ENCODE measurements at places on chromosomes 3 and 15.
A peak's percentile ranks its signal among the peaks of the same experiment; 100 is the strongest.

GRCh38 chr3:99111235-99111634 is 209.7 kb upstream of the DCBLD2 start:
- no peak for DNase-seq

DNA sequence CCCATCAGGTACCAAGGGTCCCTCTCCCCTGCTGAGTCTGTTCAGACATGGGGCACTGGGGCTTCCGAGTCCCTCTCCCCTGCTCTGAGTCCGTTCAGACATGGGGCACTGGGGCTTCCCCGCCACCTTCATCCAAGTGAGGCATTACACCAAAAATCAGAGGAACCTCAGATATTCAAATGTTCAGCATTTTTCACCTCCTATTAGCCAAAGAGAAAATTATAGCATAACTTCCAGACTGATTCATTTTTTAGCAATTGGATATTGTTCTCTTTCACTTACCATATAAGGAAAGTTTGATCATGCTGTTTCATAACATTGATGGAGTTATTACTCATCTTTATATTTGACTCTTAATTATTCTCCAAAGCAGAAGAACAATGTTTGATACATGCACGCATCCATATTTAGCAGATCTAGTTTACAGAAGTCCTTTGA is 213.9 kb downstream of the MTHFS start:
- no peak for DNase-seq

GRCh38 chr3:169980055-169980454 is 13.4 kb downstream of the SEC62 start:
- no peak for DNase-seq

DNA sequence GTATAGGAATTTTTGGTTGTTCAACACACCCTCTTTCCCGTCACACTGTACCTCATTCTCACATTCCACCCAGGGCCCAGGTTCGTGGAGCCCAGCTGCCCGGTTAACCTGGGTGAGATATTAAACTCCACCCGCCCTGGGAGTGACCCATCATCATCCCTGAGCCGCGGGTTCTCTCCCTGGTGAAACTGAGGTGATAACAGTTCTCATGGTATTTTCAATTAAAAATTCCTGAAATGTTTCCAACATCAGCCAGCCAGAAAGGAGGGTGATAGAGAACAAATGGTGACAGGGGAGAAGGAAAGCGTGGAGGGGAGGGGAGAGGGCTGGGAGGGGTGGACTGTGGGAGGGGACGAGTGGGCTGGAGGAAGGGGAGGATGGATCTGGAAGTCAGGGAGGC is 148.8 kb downstream of the ALDH1A2 start:
- no peak for DNase-seq

DNA sequence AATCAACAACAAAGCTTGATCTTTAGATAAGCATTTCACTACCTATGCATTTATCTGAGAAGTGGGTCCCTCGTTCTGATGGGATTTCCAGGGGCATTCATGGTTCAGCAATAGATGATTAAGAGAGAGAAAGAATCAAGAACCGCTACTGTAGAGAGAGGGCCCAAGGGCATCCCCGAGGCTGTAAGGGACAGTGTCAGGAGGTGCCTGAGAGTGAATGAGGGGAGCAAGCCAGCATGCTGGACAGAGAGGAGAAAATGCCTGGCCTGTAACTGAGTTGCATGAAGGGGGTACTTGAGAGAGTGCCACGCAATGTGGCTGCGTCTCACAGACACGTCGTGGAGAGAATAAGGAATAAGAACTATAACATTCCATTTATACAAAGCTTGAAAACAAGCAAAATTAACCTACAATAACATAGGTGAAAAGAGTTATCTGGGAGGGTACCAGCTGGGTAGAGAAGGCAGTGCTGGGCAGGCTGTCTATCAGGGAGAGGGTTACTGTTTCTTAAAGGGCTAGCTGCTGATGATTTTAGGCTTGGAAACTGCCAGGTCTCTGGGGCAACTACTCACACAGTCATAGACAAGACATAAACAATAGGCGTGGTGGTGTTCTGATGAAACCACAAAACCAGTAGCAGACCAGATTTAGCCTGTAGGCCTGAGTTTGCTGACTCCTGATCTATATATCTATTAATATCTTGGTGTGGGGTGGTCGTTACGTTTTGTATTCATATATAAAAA is 374.6 kb upstream of the CFAP20DC start:
- no peak for DNase-seq

GRCh38 chr3:150384296-150385212 is 23.5 kb upstream of the TSC22D2 start:
- no peak for DNase-seq

GRCh38 chr15:101043911-101044624 is 124.9 kb downstream of the LRRK1 start:
- no peak for DNase-seq

GRCh38 chr3:153619268-153619667 is 457.2 kb downstream of the RAP2B start:
- DNase-seq, result no peak

DNA sequence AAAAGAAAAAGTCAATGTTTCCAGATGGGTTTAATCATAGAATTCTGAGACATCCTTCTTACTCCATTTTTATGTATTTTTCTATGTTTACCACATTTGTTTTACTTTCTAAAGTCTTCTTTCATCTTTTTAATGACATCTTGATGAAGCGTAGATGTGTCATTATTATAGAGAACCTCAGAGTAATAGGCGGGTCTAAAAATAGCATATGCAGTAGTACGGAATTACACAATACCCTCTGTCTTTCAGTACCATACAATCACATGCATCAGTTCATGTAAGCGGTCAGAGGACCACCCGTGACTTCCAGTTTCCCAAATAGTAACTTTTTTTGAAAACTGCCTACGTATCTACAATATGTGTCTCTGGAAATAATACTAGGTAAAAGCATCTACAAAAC is 224.0 kb downstream of the PLOD2 start:
- no peak for DNase-seq

DNA sequence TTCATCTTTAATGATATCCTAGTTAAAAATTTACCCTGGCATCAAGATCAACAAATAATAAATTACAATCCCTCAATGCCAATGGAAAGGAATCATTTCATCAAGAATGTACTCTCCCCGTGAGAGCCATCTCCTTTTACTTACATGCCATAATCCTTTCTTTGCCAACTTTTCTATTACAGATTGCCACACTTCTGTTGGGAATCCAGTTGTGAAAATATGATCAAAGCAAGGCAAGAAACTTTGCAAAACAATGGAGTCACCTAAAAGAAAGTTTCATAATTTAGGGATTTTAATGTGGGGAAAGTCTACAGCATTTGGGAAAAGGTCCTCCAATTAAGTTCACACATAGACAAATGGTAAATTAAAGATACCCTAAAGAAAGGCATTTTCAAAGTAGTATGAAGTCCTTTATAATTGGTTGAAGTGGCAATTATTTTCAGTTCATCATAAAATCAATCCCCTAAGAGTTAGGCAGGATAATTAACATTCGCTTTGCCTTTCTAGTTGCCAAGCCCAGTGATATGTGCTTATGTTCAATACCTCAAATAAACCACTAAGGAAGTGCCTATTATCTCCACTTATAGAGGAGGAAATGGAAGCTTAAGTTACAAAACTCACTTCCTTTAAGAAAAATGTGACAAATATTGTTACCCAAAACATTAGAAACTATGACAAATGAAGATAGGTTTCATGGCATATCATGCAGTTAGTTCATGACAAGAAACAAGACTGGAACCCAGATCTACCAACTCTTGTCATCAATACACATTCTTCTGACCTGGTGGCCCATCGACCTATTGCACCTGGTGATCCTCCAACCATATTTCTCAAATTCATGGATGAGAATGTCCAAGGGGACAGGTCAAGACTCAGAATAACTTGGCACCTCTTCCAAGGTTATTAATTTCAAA is 49.1 kb downstream of the TRANK1 start:
- DNase-seq, result no peak

DNA sequence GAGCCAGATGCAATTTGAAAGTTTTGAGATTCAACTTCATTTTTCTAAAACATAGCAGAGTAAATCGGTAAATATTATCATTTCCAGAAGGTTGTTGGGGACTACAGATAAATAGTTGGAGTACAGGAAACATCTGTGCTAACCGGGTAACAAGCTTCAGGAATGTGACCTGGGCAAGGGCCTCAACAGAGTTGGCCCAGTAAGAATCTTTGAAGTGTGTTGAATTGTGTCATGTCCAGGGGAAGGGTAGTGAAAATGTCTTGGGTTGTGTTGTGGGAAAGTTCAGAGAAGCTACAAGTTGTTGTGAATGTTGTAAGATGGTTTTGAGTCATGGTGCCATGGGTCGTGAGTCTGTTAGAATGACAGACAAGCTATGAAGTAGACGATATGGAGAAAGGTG is 35.7 kb downstream of the SQOR start:
- no peak for DNase-seq

GRCh38 chr15:97014001-97014400 is 683.5 kb downstream of the NR2F2 start:
- no peak for DNase-seq

- peak; percentile 91 for DNase-seq
Measured at GRCh38 chr3:10173926-10174435, 9.3 kb downstream of the IRAK2 start.

- DNase-seq, result peak; percentile 42
Measured at GRCh38 chr3:133413161-133414020, 13.5 kb downstream of the BFSP2 start.

DNA sequence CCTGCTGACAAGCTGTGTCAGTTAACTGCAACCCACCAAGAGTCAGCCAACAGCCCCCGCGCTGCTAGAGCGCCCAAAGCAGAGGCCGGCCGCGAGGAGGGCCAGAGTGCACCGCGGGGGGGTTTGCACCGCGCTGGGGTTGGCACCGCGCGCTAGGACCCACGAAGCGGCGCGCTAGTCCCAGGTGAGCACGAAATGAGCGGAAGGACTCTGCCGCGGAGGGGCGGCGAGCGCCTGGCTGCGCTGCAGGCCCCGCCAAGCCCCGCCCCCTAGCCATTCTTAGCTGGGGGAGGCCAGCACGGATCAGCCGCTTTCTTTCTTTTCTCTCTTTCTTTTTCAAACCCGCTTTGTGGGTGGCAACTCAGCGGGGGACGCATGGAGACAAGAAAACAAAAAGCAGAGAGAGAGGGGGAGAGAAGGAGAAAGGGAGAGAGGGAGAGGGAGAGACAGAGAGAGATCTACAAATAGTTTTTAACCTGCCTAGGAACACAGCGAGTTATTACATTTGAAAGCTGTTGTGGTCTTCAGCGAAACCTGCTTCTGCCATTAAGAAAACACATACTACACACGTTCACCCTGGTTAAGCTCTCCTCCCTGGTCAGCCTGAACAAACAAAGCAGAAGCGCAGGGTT is 6.9 kb upstream of the FOXB1 start:
- DNase-seq, result no peak

DNA sequence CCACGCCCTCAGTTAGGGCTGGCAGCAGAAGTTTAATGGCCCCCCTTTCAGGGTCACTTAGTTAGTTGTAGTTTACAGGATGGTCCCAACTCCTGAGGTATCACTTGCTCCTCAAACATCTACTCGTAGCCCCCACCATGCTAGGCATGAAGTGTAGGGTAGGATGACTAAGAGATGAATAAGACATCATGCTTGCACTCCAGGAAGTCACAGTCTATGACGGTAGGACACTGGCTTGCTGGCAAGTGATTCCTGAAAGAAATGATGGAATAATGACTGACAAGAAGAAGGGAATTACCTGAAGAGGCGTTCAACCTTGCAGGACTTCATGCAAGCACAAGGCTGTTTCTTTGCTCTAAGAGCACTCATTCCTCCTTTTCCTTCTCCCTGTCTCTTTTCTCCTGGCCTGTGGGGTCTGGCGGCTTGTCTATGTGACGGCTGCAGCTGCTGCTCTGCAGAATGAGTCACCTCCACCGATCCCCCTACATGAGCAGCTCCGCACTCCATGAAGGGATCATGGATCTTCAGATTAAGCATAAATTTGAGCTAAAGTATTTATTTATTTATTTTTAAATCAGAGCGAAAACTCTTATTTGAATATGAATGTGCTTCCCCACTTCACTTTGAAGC is 82.9 kb upstream of the BOC start:
- DNase-seq, result no peak

DNA sequence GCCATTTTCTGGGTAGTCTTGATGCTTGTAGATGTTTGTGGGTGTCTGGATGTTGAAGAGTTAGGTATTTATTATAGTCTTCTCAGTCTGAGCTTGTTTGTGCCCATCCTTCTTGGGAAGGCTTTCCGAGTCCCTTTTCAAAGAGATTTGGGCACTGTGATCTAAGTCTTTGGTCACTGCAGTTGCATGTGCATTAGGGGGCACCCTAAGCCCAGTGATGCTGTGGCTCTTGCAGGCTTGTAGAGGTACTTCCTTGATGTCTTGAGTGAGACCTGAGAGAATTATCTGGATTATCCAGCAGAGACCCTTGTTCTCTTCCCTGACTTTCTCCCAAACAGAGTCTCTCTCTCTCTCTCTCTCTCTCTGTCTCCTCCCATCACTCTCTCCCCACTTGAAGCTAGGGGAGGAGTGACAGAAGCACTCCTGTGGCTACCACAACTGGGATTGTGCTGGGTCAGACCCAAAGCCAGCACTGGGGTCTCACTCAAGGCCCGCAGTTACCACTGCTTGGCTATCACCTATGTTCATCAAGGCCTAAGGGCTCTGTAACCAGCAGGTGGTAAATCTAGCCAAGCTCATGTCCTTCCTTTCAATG is 68.5 kb downstream of the TMCO5A start:
- peak; percentile 61 for DNase-seq

- DNase-seq, result no peak
Measured at GRCh38 chr3:171888466-171888865, 45.3 kb downstream of the TMEM212 start.

DNA sequence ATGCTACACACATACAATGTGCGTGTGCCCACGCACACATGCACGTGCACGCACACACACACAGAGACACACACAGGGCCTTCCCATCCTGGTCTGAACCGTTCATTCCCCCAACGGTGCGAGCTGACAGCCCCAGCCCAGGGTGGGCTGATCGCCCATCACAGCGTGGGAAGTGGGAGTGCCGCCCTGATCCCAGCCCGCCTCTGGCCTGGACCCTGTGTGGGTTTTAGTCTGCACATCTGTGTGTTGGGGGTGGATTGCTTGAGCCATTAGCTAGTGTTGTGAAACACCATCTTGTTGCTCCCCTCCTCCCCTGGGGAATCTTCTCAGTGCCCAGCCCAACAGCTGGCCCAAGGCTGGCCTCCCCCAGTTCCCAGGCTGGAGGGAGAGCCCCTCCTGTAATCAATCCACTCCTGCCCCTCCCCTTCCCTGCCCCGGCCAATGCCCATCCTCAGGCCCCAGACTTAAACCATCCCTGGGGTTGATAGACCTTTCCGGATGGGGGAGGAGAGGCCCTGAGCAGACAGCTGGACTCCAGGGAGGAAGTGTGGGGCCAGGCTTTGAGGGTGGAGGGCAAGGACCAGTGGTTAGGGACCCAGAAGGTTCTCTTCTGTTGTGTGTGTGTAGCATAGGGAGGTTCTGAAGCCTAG is 8.3 kb downstream of the SEMA3G start:
- peak; percentile 34 for DNase-seq

GRCh38 chr3:37174532-37175126 is at the start of gene LRRFIP2:
TSS of gene LRRFIP2 (minus strand) at chr3:37174582. CDS start at chr3:37148983, 25,599 bp downstream.
- peak; percentile 72 for DNase-seq

DNA sequence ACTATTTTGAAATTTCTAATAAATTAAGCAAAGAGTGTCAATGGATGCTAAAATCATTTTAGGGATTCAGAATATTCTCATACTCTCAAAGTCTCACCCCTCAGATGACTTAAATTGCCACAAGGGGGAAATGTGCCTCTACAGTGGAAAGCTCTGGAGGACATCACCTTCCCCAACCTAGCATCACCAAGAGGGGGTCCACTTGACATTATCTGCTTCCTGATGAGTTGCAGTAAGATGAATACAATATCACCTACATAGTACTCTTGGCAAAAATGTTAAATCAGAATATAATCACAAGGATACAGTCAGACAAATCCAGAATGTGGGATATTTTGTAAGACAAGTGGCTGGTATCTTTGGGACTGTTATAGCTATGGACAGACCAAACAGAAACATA is 290.1 kb downstream of the MFSD1 start:
- no peak for DNase-seq
